ENCODE measurements at places on chromosomes 16 and 17.

- no peak for DNase-seq
These were observed 164.3 kb downstream of the RBFOX3 start for GRCh38 chr17:79446399-79447009.

DNA sequence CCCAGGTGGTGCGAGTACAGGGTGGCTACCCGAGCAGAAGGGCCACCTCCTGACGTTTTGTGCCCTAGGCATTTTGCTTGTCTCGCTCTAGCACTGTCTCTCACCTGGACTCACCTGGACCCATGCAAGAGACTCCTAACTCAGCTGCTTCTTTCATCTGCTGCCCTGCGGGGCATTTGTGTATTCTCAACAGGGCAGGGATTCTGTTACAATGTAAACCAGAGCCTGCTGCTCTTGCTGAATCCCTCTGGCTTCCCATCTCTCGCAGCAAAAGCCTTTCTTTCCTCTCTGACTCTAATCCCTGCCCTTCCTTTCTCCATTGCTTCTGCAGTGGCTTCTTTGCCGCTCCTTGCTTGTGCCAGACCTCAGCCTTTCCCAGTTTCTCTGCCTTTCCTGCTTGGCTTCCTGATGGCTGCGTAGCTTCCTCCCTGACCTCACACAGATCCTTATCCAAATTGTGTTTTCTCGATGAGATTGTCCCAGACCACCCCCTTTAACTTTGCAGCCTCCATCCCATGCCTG lies 10.2 kb downstream of the ARSG start:
- no peak for DNase-seq

- no peak for DNase-seq
These were observed 7.9 kb upstream of the RPL23 start for GRCh38 chr17:38861399-38861843.

- DNase-seq, result peak; percentile 92
These were observed 8.1 kb downstream of the PNMT start for GRCh38 chr17:39676198-39676819.

DNA sequence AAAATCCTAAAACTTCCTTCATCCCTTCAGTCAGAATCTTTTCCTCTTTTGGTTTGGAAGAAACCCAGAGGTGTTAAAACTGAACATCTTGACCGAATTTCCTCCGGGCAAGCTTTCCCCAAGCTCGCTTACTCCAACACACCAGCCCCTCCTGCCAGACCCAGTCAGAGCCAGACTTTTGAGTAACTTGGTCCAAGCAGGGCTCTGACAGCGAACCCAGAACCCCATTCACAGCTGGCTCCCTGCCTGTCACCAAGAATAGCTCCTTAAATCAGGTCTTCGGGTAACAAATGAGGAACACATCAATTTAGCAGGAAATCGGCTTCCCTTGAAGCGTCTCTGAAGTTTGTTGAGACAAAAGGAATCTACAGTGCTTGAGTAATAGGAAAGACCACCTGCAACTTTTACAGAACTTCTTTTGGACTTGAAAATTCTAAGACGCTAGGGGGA lies 27.3 kb downstream of the GAS7 start:
- DNase-seq, result no peak

- DNase-seq, result peak; percentile 94
These were observed 1.9 kb downstream of the HNF1B start for GRCh38 chr17:37742762-37743611.
